Eye (tissue), 1 donor: ENCODE measurements at places on chromosomes 5 and 9.
A peak's percentile ranks its signal among the peaks of the same experiment; 100 is the strongest.

DNA sequence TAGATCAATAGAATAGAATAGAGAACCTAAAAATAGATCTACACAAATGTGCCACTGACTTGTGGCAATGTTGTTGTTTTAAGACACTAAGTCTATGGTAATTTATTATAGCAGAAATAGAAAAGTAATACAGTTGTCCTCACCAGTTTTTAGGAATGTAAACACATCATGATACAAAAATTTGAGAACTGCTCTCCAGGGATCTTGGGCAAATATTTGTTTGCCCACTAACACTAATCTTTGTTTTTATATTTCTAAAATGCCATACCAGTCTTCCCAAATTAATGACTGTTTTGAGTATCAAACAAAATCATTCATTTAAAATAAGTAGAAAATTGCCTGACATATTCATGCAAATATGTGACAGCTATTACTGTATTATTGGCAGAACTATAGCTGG lies 297.6 kb downstream of the BRINP1 start:
- DNase-seq, result no peak

- DNase-seq, result no peak
These were observed 100.8 kb downstream of the DMXL1 start for GRCh38 chr5:119171686-119172085.

GRCh38 chr5:14190194-14191164 lies 47.3 kb downstream of the TRIO start:
- peak; percentile 47 for DNase-seq

DNA sequence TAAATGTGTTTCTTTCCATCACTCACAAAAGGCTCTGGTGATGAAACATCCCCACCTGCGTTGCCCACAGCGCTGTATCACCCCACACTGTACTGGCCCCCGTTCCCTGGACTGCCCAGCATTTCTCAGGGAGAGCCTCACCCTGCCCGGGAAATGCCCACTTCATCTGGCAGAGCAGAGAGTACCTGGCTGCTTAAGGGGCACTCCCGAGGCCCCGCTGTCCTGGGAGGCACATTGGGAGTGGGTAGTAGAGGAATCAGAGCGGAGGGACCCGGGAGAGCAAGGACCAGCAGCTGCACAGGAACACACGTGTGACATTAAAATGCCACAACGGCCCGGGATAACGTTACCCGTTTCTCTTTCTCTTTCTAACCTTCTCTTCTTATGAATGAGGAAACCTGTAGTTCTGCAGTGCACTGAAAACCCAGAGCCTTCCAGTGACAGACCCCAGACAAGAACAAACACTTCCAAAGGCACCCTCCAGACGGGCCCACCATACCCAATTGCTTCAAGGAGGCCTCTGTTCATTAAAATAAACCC lies 110.0 kb downstream of the ROR2 start:
- DNase-seq, result no peak

DNA sequence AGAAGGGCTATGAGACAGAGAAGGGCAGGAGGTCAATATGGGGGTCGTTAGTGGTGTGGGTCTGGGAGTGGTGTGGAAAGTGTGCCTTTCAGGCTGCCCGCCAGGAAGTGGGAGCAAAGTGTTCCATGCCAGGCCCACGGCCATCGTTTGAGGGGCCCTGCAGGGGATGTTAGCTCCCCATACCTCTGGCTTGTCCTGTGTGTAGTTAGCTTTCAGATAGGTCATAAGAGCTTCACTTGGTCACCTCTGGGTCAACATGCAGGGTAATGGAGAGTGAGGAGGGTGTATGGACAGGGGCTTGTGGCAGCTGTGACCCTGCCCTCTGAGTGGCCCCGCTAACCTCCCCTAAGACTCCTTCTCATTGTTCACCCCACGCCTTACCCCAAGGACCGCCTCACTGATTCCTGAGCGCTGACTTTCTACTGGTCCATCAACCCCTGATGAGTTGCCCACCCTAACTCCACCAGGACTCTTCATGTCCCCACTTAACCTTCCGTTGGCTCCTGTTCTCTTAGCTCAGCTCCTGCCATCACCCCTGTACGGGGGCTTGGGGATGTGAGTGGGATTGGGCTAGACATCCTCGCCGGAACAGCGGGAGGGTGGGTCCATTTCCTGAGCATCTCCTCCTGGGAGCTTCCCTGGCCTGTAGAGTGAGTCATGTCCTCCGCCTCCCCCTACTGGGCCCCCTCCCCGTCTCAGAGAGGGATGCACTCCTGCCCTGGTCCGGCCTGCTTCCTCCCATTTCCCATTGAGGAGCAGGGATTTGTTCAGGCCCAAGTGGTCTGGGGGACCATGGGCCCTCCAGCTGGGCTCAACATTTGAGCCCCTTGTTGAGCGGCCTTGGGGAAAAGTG lies 125.7 kb downstream of the FGF18 start:
- DNase-seq, result no peak

DNA sequence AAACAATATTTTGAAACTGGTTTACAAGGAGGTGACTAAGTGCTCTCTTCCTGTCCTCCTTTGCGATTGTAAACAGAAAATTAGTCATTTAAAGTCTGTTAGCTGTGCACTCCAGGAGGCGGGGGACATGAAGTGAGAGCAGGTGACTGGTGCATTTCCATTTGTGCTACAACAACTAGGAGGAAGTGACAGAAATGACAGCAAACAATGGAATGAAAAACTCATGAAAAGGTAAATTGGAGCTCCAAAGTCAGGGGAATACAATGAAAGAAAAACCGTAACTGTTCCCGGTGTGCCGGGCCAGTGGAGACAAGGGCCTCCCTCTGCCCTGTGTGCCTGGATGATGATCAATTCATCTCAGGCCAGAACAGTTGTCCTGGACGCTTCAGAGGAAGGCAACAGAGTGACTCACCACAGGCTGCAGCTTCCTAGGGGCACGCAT lies 439.9 kb downstream of the GADD45G start:
- no peak for DNase-seq

DNA sequence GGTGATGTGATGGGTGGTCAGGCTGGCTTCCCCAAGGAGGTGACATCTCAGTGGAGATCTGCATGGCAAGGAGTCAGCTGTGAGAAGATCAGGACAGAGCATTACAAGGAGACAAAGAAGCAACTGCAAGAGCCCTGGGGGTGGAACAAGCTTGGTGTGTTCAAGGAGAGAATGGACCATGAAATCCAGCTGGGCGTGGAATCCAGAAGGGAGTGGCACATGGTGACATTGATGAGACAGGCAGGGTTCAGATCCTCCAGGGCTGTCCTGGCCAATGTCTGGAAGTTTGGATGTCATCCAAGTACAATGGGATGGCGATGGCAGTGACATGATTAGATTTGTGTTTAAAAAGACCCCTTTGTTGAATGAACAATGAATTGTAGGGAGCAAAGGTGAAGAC lies 175.6 kb downstream of the MACROH2A1 start:
- DNase-seq, result no peak

- no peak for DNase-seq
These were observed 31.1 kb downstream of the UBE2D2 start for GRCh38 chr5:139592289-139592688.

GRCh38 chr5:67765697-67766096 lies 449.9 kb upstream of the PIK3R1 start:
- DNase-seq, result peak; percentile 4

DNA sequence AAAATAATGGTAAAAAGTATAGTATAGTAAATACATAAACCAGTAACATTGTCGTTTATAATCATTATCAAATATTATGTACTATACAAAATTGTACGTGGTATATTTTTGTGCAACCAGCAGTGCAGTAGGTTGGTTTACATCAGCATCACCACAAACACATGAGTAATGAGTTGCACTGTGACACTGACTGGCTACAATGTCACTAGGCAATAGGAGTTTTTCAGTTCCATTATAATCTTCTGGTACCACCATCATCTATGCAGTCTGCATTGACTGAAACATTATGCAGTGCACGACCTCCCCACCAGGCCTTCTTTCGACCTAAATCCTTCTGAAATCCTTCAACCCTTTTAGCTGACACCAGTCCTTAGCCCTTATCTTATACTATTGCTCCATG lies 105.8 kb downstream of the SREK1 start:
- DNase-seq, result no peak

DNA sequence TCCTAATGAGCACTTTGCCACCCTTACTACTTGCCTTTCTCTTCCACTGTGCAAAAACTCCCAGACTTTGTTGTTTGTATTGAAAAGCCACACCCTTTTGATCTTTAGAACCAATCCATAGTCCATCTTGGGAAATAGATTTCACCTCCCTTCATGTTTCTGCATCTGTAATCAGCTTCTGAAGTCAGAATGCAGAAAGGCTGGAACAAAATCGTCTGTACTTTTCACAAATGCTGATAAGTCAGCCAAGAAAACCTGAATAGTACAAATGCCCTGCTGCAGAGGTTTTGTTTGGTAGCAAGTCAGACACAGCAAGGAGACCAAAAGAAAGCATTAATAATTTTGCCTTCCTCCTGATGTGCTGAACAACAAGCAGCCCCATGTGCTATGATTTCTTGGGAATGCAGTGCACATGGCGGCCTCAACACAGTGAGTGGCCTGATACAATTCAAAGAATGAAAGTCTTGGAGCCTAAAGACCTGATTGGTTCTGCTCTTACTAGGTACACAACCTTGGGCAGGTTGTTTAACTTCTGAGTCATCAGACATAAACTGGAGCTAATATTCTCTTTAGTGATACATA lies 59.2 kb upstream of the STK32A start:
- no peak for DNase-seq

- no peak for DNase-seq
These were observed 30.4 kb downstream of the GABBR2 start for GRCh38 chr9:98678244-98678842.

DNA sequence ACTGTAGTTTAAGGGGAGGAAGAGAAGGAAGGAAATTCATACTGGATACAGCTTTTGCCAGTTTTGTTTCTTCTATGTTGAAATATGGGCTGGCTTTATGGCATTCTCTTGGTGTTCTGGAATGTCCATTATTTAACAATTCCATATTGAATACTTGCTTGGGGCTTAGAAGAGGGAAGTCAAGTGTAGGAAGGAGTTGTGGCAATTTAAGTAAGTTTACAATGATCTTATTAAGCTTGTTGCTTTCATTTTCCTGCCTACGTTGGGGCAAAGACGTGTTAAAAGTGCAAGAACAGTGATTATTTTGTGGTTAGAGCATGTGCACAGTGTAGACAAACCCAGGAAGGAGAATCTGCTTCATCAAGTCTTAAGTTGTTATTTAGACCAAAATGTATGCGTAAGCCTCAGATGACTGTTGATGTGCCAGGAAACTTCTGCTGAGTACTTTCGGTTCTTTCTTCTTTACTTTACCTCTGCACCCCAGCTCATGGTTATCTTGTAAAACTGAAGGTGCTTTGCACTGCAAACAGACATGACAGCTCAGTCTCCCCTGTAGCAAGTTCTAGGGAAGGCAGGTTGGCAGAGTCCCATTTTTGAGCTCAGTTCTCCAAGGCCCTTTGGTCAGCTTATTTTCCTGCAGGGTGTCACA lies 75.8 kb downstream of the F2RL2 start:
- DNase-seq, result no peak

- DNase-seq, result no peak
These were observed 171.1 kb downstream of the ARHGEF28 start for GRCh38 chr5:73797132-73797510.

DNA sequence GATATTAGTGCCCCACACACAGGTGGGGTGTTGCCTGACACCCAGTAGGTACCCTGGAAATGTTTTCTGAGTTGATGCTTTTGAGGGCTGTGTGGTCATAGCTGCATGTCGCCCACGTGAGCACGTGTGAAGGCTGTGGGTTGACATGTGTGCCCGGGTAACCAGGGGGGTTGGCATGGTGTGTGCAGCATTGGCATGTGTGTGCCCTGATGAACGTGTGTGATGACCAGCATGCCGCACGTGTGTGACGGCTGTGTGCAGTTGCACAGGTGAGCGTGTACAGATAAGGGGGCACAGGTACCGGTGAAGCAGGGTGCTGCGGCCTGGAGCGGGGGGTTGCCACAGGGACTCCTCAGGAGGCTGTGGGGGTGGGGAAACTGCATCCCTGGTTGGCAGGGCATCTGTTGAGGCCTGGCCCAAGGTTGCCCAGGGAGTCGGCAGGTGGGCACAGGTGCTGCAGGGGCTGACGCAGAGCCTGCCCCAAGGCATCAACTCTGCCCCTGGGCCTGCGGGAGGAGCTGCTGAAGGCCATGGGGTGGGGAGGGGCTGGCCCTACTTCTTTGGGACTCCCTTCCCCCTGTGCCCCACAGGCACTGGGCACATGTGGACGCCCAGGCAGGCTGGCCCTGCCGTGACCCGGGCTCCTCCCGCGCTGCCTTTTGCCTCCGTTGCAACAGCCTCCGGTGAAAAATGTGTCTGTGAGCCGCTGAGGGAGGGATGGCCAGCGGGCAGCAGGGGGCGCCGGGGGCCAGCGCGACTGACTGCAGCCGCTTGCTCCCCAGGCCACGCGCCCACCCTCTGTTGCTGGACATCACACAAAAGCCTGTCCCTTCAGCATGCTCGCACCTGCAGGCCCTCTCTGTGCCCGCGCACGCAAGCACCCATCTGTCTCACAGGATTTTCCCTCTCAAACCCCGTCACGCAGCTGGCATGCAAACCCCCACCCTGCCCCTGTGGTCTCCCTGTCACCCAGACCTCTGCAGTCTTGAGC lies 2.2 kb downstream of the UNC5A start:
- DNase-seq, result peak; percentile 79

GRCh38 chr5:132026516-132027008 lies 15.1 kb upstream of the ACSL6 start:
- DNase-seq, result no peak

DNA sequence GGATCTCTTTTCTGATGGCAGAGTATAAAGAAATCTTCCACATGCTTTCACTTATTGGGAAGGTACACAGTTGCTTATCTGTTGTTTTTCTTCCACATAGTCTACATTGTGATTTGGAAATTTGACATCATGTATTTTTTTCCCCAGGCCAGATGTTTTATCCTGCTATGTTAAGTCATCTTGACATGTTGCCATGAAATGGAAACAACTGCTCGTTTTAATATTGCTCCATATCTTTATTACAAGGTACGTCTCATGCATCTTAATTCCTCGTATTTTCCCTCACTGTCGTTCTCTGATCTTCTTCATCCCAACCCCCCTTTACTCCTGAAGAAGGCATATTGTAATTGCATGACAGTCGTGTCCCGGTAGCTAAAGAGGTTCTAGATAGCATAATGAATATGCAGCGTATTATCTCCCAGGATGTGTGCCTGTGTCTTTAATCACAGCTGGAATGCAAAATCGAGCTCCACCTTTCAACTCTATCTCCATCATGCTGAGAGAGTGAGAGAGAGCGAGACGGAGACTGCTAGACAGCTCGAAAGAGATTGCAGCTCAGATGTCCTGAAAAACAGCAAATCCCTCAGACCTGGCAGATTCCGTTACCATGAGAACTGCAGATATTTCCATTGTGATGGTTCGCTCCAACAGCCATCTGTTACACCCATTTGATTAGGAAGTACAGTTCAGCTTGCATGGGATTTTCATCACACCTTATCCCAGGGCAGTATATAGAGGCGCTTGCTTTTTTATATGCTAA lies 281.7 kb downstream of the TMEM38B start:
- DNase-seq, result peak; percentile 68
